ENCODE measurements at places on chromosomes 13 and 19. TPM values are rescaled to one million over a fixed set of nuclear protein-coding genes. Genes with fewer than 3 reads are reported as not detected.

The NDFIP2 gene
- total RNA-seq, result 34.1 TPM

The WDR88 gene
- total RNA-seq, result under 0.01 TPM

The RPL18 gene
- 2,542 TPM for total RNA-seq

The CRB3 gene
- total RNA-seq, result not detected

The KLF2 gene
- total RNA-seq, result 16.1 TPM

The ZNF155 gene
- total RNA-seq, result 9.9 TPM

Data from dermis lymphatic vessel endothelial cell (primary cell).